LNCaP clone FGC (cell line): ENCODE measurements at places on chromosomes 1 and 21.

DNA sequence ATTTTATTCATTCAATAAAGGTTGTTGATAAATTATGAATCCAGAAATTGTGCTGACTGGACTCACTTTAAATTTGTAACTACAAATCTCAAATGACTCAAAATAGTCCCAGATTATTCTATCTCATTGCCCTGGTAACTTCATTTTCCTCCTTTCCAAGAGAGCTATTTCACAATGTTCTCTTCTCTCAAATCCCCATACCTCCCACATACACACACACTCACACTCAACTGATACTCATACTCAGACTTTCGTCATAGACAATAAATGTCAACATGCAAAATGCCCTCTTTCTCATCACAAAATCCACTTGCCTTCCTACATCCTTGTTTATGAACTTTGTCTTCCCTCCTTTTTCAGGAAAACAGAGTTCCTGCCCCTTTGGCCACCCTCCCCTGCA lies 33.3 kb downstream of the EXTL2 start:
- DNase-seq = no peak

DNA sequence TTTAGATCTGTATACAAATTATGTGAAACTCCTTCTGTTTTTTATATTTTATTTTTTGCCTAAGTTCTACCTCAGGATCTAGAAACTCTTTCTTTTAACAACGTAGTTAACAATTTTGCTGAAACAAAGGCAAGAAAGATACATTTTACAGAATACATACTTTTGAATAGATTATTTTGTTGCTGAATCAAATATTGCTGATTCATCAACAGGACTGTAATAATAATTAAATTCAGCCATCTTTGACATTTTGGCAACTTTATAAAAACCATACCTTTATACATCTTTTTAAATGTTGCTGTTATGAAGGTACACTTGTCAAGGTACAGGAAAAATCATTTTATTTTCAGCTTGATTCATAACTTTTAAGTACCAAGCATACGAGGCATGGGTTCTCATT lies 10.7 kb upstream of the COA6 start:
- no peak for DNase-seq

DNA sequence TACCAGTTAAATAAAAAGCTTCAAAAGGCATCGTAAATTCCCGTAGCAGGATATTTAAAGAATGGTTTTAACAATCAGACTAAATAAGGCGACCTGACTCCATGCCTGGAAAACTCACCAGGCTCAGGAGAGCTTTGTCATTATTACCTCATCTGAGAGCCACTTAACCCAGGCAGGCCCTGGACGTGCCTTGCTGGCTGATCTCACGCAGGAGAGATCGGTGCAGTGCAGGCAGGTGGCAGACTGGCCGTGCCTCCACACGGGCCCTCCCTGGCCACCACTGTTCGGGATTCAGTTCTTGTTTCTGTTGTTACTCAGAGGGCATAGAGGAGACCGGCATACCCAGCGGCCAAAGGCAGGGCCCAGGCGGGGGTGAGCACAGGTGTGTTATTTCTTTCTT lies 6.4 kb downstream of the MT1HL1 start:
- no peak for DNase-seq

- no peak for DNase-seq
Observed at GRCh38 chr1:76298399-76298798, 223.9 kb downstream of the ST6GALNAC3 start.

DNA sequence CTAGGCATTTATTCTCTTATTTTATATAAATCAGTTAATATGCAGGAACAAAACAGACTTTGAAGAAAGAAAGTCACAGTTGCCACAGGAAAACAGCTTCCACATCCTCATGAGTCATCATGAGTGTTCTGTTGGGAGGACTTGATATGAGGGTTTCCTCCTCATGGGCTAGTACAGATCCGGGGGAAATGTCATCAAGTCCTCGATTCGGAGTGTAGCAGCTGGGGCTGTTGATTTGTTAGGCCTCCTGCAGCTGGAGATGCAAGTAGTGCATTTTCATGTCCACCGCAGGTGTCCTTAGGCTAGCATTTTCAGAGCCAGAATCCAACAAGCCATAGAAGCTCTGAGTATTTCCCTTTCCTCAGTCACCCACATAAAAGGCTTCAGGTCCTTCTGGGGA lies 36.7 kb downstream of the ADAM30 start:
- DNase-seq = no peak

- DNase-seq = no peak
Observed at GRCh38 chr1:178954325-178954690, 71.4 kb upstream of the FAM20B start.
